ENCODE measurements at places on chromosomes 6 and 20. TPM values are rescaled to one million over a fixed set of nuclear protein-coding genes. Genes with fewer than 3 reads are reported as not detected.

The DTNBP1 gene
- total RNA-seq, result 19.3 TPM

The NRSN1 gene
- not detected for total RNA-seq

The FAXC gene
- 2.2 TPM for total RNA-seq

The PAX1 gene
- not detected for total RNA-seq

The HCRTR2 gene
- total RNA-seq, result not detected

The GHRH gene
- total RNA-seq, result not detected

DNA sequence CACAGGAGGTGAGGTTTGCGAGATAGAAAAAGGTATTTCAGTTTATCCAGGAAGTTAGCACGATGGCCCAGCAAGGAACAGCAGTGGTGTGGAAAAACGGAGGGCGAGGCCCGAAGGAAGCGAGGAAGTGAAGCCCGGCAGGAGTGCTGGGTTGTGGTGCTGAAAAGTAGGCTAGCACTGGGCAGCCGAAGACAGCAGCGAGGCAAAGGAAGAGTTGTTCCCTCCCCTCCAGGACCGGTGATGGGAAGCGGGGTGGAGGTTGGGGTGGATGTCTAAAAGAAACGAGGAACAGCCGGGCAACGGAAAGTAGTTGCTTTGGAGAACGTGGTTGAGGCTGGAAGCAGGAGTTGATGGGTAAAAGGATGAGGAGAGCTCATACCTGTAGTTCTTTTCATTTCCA is 1.4 kb downstream of the METTL24 start:
- H3K36me3 ChIP-seq, result peaks cover 4% of the 10 kb centered on the region
- no peak for DNase-seq
- peak overlapping the region; percentile 77 for H3K4me3 ChIP-seq
- peaks cover 46% of the 10 kb centered on the region for H3K4me1 ChIP-seq

DNA sequence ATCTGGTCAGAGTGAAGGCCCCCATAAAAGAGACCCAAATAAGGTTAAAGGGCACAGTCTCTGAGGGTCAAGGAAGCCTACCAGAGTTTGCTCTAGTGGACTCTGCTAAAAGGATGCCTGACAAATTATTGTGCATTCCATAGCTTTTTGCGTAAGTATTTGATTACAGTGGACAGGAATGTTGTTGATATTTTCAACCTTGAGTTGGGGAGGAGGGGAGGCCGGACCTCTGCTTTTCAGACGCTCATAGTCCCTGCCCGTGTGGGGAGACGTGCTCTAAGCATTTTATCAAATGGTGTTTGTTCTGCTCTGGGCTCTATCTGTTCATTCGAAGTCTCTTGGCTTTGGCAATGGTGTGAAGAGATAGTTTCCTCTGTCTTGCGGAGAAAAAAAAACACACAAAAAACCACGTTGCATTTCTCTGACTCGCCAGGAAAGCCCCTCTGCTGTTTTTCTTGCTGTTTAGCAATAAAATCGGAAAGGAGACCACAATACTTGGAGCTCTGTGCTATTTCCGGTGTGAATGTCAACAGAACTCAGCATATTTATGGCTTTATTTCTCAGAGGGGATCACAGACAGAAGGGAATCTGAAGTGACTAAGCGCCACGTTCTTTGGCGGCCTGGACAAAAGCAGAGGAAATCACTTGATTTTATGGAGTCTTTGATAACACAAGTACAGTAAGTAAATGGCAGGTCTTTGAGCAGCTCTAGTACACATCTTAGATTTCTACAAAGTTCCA is 159.8 kb downstream of the ZFP64 start:
- no peaks in the 10 kb centered on the region for H3K36me3 ChIP-seq
- H3K27ac ChIP-seq, result peak overlapping the region; percentile 9
- peaks cover 9% of the 10 kb centered on the region for H3K4me1 ChIP-seq

GRCh38 chr6:110421749-110422443 is 6.5 kb upstream of the DDO start:
- no peak for DNase-seq
- H3K4me3 ChIP-seq, result no peak overlapping the region
- no peaks in the 10 kb centered on the region for H3K4me1 ChIP-seq
- H3K27me3 ChIP-seq, result no peaks in the 10 kb centered on the region
- no peak overlapping the region for H3K27ac ChIP-seq
- no peaks in the 10 kb centered on the region for H3K36me3 ChIP-seq

- no peak for DNase-seq
- H3K4me3 ChIP-seq, result no peak overlapping the region
- H3K4me1 ChIP-seq, result peaks cover 17% of the 10 kb centered on the region
- no peaks in the 10 kb centered on the region for H3K27me3 ChIP-seq
- peak overlapping the region; percentile 89 for H3K27ac ChIP-seq
- H3K36me3 ChIP-seq, result no peaks in the 10 kb centered on the region
These were observed 177.2 kb upstream of the TAB2 start for GRCh38 chr6:149140137-149140909.

GRCh38 chr6:100617633-100618350 is 153.1 kb upstream of the SIM1 start:
- no peak for DNase-seq
- H3K36me3 ChIP-seq, result peaks cover 18% of the 10 kb centered on the region
- no peak overlapping the region for H3K4me3 ChIP-seq
- no peaks in the 10 kb centered on the region for H3K4me1 ChIP-seq
- no peak overlapping the region for H3K27ac ChIP-seq

GRCh38 chr6:142478117-142478516 is 176.3 kb downstream of the ADGRG6 start:
- no peaks in the 10 kb centered on the region for H3K36me3 ChIP-seq
- no peaks in the 10 kb centered on the region for H3K4me1 ChIP-seq
- H3K4me3 ChIP-seq, result no peak overlapping the region
- no peak for DNase-seq
- no peak overlapping the region for H3K27ac ChIP-seq

GRCh38 chr6:165514621-165515020 is 148.4 kb downstream of the PDE10A start:
- H3K4me3 ChIP-seq, result no peak overlapping the region
- H3K36me3 ChIP-seq, result no peaks in the 10 kb centered on the region
- no peak for DNase-seq

DNA sequence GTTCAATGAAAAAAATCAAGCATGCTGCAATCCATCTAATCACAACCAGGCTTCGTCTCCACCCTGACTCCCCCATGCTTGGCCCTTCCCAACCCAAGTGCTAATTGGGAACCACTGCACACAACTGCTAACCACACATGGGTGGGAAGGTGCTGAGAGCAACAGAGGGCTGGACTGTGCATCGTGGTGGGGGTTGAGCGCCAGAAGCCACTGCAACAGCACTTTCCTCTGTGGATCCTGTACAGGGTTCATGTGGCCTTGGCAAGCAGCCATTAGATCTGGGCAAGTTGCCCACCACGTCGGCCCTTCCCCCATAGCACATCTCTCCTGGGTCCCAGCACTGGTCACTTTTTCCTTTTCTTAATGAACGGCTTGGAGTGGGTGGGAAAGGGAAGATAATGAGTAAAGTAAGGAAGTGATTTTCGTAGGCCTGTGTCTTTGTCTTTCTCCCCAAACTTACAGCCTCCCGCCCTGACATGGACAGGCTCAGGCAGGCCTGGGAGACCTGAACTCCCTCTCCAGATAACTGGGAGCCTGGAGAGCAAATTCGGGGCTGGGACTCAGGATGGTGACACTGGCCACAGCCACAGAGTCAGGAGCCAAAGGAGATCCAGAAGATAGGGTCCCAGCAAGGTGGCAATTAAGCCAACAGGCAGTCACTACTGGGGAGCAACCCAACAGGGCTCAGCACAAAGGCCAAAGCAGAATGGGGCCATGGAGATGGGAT is 34.4 kb upstream of the MRPS10 start:
- no peak overlapping the region for H3K27ac ChIP-seq
- H3K4me3 ChIP-seq, result no peak overlapping the region
- no peak for DNase-seq
- peaks cover 1% of the 10 kb centered on the region for H3K27me3 ChIP-seq
- H3K4me1 ChIP-seq, result peaks cover 6% of the 10 kb centered on the region

DNA sequence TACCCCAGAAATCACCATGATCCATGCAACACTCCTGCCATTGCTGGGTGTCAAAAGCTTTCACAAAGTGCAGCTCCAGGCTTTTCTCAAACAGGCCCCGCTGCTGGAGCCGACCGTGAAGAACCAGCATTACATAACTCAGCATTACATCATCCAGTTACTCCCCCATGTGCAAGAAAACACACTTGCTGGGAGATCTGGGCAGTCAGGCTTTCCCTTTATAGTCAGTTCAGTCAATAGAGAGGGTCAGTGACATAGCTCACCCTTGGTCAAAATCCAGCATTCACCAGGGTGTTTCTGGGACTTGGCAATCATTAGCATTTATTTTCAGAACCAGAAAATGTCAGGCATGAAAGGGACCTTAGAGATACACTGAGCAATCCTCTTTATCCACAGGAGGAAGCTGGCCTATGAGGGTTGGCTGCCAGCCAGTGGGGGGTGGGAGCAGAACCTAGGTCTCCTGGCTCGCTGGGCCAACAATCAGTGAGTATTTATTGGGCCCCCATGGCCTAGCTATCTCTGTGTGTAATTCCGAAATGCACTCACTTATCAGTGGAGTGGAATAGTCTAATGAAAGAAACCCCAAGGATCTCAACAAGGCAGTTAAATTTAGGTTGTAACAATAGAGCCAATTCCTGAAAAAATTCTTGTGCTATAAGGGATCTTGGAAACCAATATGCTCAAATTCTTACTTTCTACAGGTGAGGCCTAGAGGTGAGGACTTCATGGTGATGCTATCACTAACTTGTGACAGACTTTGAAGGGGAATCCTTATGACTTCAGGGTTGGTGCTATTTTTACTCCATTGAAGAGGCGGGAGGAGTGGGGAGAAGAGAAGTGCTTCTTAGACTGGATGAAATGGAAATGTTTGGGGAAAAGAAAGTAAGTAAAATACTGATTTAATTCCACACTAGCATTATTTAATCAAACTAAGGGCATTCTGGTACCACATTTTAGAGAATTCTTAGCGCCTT is 54.6 kb downstream of the LYRM4 start:
- H3K27me3 ChIP-seq, result no peaks in the 10 kb centered on the region
- no peak for DNase-seq
- no peak overlapping the region for H3K4me3 ChIP-seq
- no peaks in the 10 kb centered on the region for H3K36me3 ChIP-seq
- peak overlapping the region; percentile 72 for H3K27ac ChIP-seq

DNA sequence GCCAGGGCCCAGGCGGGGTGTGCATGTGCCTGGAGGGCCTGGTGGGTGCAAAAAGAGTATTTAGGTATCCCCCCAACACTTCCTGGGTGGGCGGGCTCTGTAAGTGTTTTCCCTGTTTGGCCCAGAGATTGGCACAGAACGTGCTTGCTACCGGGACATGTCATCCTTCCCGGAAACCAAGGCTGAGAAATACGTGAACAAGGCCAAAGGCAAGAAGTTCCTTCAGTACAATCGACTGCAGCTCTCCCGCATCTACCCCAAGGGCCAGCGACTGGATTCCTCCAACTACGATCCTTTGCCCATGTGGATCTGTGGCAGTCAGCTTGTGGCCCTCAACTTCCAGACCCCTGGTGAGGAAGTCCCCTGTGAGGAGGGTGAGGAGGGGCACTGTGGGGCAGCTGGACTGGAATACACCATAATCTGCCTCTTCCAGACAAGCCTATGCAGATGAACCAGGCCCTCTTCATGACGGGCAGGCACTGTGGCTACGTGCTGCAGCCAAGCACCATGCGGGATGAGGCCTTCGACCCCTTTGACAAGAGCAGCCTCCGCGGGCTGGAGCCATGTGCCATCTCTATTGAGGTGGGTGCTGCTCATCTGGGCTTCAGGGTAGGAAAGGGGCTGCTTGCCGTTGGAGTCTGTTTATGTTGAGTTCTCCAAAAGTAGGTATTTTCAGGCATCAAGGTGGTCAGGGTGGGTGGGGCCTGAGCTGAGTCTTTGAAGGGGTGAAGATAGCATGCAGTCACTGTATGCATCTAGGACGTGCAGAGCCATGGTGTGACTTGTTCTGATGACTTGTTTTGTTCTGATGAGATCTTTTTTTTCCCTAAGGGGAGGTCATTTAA is 35.2 kb downstream of the PLCG1 start:
- H3K36me3 ChIP-seq, result peaks cover 58% of the 10 kb centered on the region
- peaks cover 3% of the 10 kb centered on the region for H3K4me1 ChIP-seq
- H3K27ac ChIP-seq, result peak overlapping the region; percentile 63

- H3K27ac ChIP-seq, result no peak overlapping the region
- no peaks in the 10 kb centered on the region for H3K36me3 ChIP-seq
- no peak overlapping the region for H3K4me3 ChIP-seq
- H3K27me3 ChIP-seq, result no peaks in the 10 kb centered on the region
- DNase-seq, result no peak
- peaks cover 15% of the 10 kb centered on the region for H3K4me1 ChIP-seq
These were observed 154.0 kb upstream of the CITED2 start for GRCh38 chr6:139528471-139528870.

DNA sequence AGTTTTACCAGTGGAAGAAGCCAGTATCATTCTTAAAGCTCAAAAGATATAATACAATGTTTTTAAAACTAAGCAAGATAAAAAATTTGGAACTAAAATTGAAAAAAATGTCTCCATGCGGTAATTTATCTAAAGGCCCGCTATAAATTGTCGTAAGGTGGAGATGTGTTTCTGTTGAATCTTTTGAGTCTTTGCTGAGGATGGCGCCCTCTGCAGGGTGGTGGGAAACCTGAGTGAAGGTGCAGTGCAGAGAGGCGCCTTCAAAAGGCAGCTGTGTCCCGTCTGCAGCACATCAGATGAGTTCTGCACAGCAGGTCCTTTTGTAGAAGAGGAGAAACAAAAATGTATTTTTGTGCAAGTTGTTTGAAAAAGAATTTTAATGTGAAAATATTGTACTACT is 29.4 kb upstream of the KIF25 start:
- peaks cover 35% of the 10 kb centered on the region for H3K4me1 ChIP-seq
- peak; percentile 70 for DNase-seq
- no peak overlapping the region for H3K4me3 ChIP-seq
- peaks cover 46% of the 10 kb centered on the region for H3K36me3 ChIP-seq
- H3K27ac ChIP-seq, result no peak overlapping the region

DNA sequence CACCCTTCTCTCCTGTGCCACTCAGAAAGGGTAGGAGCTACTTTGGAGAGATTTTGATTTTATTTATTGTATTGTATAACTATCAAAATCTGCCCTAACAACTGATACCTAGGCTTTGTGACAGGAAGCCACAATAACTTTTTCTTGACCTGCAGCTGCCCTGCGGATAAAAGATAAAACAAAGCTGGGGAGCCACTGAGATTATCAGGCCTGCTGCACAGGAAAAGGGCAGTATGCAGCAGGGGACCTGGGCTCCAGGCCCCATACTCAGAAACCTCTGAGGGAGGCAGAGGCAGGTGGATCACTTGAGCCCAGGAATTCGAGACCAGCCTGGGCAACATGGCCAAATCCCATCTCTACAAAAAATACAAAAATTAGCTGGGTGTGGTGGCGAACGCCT is 980 bp upstream of the SNX21 start:
- H3K36me3 ChIP-seq, result no peaks in the 10 kb centered on the region
- no peak overlapping the region for H3K4me3 ChIP-seq
- no peak for DNase-seq

GRCh38 chr20:62875419-62876361 is 14.1 kb upstream of the TCFL5 start:
- peaks cover 29% of the 10 kb centered on the region for H3K4me1 ChIP-seq
- peaks cover 7% of the 10 kb centered on the region for H3K27me3 ChIP-seq
- peak overlapping the region; percentile 40 for H3K27ac ChIP-seq
- H3K36me3 ChIP-seq, result no peaks in the 10 kb centered on the region
- DNase-seq, result peak; percentile 74

GRCh38 chr20:11796026-11796425 is 121.7 kb upstream of the BTBD3 start:
- no peak overlapping the region for H3K4me3 ChIP-seq
- H3K4me1 ChIP-seq, result no peaks in the 10 kb centered on the region
- no peaks in the 10 kb centered on the region for H3K27me3 ChIP-seq

GRCh38 chr6:160190081-160190480 is 68.5 kb downstream of the SLC22A1 start:
- no peaks in the 10 kb centered on the region for H3K27me3 ChIP-seq
- no peak overlapping the region for H3K27ac ChIP-seq
- DNase-seq, result no peak
- H3K36me3 ChIP-seq, result no peaks in the 10 kb centered on the region

GRCh38 chr6:124970243-124970642 is 8.0 kb downstream of the RNF217 start:
- peaks cover 4% of the 10 kb centered on the region for H3K27me3 ChIP-seq
- H3K27ac ChIP-seq, result no peak overlapping the region
- peaks cover 14% of the 10 kb centered on the region for H3K4me1 ChIP-seq
- DNase-seq, result no peak
- H3K4me3 ChIP-seq, result no peak overlapping the region

All from endothelial cell (in vitro differentiated cells).